GM12878 (cell line): ENCODE measurements at places on chromosomes 5 and 9.

DNA sequence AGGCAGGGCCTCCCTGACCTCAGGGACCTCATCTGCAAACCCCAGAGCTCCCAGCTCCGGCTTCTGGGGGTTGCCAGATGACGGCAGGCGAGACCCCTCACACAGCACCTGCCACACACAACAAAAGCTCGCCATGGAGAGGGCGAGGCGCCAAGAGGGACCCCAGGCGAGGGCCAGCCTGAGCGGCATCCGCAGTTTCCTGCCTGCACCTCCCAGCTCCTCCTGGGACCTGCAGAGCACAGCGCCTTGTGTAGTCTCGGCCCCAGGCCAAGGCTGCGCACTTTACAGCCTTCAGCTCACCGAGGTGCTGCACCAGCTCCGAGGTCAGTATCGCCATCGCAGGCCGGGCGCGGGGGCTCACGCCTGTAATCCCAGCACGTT is 82.4 kb upstream of the ADAMTS2 start:
- no peak for DNase-seq

DNA sequence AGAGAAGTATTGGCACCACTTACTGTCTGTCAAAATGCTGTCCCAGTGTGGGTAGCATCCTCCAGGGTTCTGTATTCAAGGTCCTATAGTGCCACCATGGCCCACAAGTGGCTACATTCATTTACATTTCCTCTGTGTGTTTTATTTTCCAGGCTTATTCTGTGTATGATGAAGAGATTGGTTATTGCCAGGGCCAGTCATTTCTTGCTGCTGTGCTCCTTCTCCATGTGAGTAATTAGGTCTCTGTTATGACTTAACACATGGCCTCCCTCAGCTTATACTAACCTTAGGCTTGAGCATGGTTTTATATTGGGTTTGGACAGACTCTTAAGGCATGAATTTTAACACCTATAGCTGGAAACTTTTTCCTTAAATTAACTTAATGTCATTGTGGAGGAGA is 36.7 kb downstream of the GPR21 start:
- no peak for DNase-seq

DNA sequence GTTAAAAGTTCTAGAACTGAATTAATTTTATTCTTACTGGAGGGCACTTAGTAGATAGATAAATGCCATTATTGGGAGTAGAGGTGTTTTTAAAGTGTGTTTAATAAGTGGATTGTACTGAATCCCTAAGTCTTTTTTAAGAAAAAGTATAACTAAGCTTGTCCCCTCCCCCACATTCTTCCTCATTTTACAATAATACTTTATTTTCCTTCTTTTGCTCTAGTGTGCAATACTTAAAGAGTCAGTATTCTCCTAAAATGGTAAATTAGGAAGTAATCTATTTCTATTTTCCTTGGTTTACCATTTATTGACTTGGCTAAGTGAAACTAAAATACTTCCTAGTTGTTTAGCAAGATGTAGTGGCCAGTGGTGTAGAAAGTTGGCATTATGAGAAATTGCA is 11.6 kb downstream of the UBLCP1 start:
- no peak for DNase-seq

DNA sequence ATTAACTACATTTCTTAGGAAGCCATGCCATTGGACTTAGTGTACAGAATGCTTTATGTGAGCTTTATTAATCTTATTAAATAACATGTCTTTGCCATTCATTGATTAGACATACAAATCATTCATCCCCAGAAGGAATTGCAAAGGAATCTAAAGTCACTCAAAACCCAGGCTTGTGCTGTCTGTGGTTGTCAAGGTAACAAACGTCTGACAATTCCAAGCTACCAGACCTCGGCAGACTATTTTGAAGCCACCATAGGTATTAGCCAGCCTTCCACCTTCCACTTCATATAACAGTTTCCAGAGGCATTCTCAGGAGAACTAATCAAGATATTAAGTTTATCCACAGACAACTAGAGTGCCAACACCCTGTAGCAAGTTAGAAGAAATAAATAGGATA is 135.2 kb upstream of the TUSC1 start:
- no peak for DNase-seq

- DNase-seq, result no peak
These were observed 99.5 kb upstream of the LMX1B start for GRCh38 chr9:126514037-126514821.

GRCh38 chr9:75873712-75874111 is 16.8 kb upstream of the PCSK5 start:
- DNase-seq, result no peak

DNA sequence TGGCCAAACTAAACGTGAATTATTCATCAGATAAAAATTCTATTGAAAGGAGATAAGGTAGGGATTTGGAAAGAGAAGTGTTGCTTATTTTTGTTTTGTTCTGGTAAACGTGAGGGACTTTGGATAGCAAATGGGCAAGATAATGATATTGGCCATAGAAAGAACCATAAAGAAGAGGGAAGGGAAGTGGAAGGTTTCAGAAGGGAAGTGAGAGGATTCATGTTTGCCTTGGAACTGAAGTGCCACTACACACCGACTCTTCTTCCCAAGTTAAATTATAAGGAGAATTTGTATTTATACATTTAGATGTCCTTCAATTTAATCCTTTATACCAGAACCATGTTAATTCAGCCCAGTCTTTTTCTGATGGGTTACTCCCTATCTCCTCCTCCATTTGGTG is 42.1 kb upstream of the TAF11L2 start:
- no peak for DNase-seq

GRCh38 chr9:115850548-115851304 is 302.9 kb upstream of the PAPPA start:
- DNase-seq, result no peak

DNA sequence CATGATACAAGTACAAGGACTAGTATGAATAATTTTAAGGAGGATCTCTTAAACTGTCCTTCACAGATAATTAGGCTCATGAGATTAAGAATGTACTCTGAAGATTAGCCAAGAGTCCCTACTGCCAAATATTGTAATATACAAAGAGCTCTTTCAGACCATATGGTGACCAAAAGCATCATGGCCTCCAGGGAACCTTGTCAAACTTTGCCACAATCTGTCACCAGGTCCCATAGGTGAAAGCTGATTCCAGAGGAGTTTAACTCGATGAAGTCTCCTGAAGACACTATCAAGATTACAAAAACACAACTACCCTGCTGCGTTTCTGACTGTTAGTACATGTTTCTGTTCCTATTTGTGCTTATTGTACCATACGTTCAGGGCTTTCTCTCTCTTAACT is 395.4 kb upstream of the ITGA1 start:
- DNase-seq, result no peak

GRCh38 chr9:15390201-15390600 is 32.5 kb upstream of the SNAPC3 start:
- DNase-seq, result no peak

GRCh38 chr9:2241836-2242741 is 226.9 kb downstream of the SMARCA2 start:
- DNase-seq, result no peak

DNA sequence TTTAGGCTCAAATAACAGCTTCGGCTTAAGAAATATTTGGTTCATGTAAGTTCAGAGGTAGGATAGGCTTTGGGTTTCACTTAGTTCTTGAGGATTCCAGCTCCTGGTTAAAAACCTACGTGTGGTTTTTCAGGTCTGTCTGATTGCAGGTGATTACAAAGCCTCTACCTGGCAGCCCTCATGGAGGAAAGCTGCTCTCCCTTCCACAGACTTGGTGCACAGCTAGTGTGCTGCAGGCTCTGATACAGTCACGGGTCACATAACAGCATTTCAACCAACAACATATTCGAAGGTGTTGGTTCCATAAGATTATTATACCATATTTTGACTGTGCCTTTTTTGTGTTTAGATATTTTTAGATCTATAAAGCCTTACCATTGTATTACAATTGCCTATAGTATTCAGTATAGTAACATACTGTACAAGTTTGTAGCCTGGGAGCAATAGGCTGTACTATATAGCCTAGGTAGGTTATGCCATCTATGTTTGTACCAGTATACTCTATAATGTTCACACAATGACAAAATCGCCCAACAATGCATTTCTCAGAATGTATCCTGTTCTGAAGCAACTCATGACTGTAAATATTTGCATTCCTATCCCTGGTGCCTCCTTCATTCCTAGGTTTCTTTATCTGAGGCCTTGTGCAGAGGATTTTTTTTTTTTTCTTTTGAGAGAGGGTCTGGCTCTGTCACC is 8.0 kb upstream of the DCP2 start:
- no peak for DNase-seq

DNA sequence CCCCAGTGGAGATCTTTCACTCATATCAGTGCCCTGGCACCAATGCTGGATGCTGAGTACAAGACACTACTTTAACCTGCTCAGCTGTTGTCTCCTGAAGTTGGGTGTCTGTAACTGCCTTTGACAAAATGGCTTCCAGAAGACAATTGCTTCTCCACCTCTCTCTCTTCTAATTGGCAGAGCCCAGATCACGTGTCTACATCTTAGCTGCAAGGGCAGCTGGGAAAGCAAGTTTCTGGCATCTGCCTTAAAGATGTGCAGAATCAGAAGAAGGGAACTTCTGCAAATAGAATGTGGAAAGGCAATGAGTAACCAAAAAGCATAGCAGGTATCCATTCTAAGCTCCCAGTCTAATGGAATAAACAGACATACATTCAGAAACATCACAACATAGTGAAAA is 81.1 kb downstream of the PDZD2 start:
- no peak for DNase-seq

DNA sequence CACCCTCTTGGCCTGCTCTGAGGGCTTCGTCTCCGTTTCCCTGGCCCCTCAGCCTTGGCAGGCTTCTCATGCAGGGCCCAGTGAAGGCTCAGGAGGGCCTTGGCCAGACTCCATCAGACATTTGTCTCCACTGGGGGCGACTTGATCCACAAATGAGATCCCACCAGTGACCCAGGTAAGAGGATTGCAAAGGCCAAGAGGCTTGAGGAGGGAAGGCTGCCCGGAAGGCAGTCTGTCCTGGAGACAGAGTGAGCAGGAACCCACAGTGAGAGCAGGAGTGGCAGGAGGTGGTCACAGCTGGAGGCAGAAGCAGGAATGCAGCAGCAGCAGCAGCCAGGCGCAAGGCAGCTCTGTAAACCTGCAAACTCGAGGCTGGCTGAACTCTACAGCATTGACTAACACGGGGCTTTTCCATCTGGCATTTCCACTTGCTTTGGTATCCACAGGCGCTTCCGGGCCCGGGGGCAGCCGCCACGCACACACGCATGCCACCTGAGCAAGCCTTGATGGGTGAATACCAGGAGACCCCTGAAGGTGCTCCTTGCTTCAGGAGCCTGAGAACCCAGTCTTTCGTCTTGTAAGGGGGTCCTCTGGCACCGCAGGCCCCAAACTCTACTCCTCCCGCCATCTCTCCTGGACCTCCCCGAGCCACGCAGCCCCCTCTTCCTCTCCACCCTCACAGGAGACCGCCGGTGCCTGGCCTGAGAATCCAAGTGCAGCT is 14.7 kb downstream of the MGAT1 start:
- DNase-seq, result no peak

DNA sequence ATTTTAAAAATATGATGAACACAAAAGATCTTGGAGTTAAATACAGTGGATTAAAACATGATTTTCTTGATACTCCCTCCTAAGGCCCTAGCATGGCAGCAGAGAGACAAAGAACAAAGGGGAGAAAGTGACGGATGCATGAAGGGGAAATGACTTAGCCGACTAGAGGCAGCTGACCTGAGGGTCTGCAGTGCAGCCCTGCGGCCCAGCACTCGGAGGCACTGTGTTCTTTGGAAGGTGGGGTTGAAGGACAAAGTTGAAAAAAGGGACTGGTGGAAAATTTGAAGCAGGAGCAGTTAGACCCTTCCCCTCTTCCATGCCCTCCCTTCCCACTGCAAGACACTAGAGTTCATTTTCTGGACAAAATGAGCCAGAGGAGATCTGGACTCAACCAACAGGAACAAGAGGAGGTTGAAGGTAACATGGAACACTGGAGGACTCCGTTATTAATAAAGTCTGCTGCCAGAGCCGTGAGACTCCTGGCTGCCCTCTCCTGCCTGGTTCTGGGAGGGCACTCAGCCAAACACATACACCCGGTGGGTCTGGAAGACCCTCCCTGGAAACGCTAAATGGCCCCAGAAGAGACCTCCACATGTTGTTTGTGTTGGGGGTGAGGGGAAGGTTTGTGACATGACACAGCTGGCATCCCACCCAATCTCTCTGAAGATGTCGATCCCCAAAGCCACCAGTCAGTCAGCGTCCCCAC is 98.1 kb downstream of the JMY start:
- no peak for DNase-seq

DNA sequence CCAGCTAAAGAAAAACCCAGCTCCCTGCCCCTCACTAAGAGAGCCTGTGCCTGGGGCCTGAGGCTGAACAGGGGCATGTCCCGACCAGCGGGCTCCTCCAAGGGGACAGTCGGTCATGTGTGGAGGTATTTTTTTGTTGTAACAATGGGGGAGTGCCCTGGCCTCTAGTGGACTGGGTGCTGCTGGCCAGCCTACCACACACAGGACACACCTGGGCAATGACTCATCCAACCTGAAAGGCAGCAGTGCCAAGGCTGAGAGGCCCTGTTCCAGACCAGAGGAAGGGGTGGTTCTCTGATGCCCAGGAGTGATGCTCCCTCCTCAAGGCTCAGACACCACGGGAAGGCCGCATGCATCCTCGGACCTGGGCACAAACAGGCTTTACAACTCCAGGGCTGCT is 181.5 kb downstream of the OLFM1 start:
- no peak for DNase-seq

- no peak for DNase-seq
These were observed 3.4 kb downstream of the NTMT1 start for GRCh38 chr9:129629251-129629820.

DNA sequence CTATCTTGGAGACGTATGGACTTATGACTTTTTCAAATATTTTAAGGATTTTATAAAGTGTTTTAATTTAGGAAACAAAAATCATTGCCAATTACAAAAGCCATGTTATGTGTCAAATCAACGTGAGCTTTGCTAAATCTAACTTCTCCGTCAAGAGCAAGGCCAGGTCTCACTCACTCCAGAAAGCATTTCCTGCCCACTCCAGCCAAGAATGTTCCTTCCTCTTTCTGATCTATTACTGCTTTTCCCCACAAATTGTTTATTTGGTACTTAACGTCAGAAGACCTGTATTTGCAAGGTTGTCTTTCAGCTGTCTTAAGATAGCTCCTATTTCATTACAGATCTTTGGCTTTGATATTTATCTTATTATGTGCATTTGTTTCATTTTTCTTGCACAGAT is 193.5 kb upstream of the HAPLN1 start:
- DNase-seq, result no peak

GRCh38 chr5:158380661-158381060 is 521.7 kb upstream of the CLINT1 start:
- no peak for DNase-seq

GRCh38 chr9:105046907-105047741 is 119.2 kb upstream of the ABCA1 start:
- DNase-seq, result no peak

- DNase-seq, result no peak
These were observed 2.3 kb downstream of the SLC22A4 start for GRCh38 chr5:132296412-132297016.

GRCh38 chr5:165757791-165758190 is 2252.4 kb downstream of the MAT2B start:
- no peak for DNase-seq

GRCh38 chr5:134153657-134154056 is 23.1 kb downstream of the SKP1 start:
- no peak for DNase-seq
